ENCODE measurements at places on chromosomes 5 and 9.

DNA sequence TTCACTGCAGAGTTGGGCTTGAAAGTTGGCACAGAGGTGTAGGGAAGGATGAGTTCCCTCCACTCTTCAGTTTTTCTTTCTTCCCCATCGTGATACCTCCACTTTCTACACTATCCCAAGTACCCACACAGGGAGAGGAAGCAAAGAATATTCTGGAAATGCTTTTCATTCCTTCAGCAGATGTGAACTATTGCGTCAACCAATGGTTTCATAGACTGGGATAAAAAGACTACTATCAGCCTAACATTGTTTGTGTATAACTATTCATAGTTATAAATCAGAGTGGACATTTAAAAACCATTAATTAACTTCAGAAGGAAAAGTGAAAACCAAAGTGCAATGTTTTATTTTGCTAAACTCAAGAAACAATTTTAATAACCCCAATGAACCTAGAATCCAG is 63.6 kb upstream of the MAMDC2 start:
- DNase-seq = no peak

- peak; percentile 64 for DNase-seq
Measured at GRCh38 chr5:132528866-132529634, 14.3 kb downstream of the IL5 start.

- no peak for DNase-seq
Measured at GRCh38 chr9:107375001-107375400, 91.9 kb downstream of the RAD23B start.

DNA sequence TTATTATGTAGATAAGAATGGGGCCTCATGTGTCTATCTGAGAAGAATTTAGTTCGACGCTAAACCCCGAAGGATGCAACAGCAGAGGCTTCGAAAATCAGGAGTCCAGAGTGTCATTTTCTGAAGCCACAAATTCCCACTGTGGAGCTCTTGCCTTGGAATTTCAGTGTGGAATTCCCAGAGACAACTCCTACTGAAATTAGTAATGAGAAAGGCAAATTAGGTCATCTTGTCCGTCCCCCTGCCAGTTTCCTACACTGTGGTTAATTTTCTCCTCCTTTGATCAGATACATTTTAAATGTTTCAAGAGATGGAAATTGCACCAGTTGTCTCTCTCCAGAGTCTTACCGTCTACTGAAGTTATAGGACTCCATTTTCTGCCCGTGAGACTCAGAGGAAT is 633.6 kb downstream of the BNC2 start:
- DNase-seq = no peak

DNA sequence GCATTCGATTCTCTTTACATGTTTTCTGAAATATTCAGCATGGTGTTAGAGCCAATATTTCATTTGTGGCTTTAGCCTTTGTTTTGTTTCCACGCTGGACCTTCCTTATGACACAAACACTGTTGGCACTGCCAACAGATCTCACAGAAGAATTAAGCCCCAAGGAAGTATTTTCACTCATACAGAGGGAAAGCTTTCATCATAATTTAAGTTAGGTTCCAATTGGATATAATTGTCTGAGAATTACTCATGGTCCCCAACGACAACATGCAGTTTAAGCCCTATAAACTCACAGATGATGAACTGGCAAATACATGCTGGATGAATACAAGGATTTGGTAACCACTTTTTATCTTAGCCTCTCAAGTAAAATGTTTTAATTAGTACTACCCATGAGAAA is 259.5 kb downstream of the EBF1 start:
- DNase-seq = no peak
